ENCODE measurements at places on chromosomes 13 and 19. TPM values are rescaled to one million over a fixed set of nuclear protein-coding genes. Genes with fewer than 3 reads are reported as not detected.
A peak's percentile ranks its signal among the peaks of the same experiment; 100 is the strongest.

DNA sequence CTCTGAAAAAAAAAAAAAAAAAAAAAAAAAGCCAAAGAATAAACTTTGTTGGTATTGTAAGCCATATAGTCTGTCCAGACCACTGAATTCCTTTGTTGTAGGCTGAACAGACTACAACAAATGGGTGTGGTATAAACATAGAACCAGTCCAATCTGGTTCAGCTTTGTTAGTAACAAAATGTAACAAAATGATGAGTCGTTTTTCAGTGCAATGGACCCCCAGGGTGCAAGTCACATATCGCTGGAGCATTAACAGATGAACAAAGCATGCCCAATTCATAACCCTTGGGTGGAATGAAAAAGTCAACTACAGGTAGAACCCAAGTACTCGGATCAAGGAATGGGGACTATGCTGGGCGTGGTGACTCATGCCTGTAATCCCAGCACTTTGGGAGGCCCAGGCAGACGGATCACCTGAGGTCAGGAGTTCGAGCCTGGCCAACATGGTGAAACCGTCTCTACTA is 13.6 kb upstream of the FCHO1 start:
- DNase-seq = no peak

DNA sequence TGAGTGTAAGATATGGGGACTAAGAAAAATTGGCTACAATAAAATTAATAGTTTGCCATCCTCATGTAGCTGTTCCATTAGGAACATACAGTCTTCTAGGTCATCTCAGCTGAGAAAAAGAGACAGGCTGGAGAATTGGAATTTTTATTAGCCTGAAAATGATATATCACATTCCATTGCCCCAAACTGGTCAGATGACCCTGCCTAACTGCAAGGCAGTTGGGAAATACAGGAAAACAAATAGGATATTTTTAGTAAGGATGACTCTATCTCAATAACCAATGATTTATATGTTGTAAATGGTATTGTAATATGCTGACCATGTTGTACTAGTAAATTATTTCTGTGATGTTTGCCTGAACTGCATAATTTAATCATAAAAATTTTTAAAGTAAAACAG is 673.8 kb downstream of the PCDH9 start:
- DNase-seq = no peak

- DNase-seq = peak; percentile 98
These were observed at the start of gene SBNO2 for GRCh38 chr19:1173845-1174809. Gene SBNO2, minus strand, starts transcription at chr19:1174268. Its CDS starts 19,992 bp downstream, at chr19:1154276.

- DNase-seq = no peak
These were observed 329 bp upstream of the ZNF439 start for GRCh38 chr19:11848200-11848593.

- no peak for DNase-seq
These were observed 39.2 kb upstream of the TNFSF11 start for GRCh38 chr13:42534785-42535184.

- DNase-seq = no peak
These were observed 14.2 kb downstream of the TSHZ3 start for GRCh38 chr19:31334849-31335624.

DNA sequence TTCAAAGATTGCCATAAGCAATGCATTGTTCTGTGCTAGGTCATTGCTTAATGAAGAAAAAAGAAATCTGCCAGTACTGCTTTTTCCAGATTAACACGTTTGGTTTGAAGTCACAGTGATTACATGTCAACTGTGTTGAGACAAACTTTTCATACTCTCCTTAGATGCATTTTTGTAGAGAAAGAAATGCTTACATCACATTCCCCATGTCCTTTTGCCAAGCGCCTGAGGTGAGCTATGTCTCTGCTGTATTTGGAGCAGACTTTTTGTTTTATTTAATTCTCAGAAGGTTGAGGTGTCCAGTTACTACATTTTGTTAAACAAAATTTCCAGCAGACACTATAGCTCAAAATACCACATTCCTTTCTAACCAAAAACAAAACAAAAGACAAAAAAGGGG is 16.2 kb downstream of the LACC1 start:
- no peak for DNase-seq

DNA sequence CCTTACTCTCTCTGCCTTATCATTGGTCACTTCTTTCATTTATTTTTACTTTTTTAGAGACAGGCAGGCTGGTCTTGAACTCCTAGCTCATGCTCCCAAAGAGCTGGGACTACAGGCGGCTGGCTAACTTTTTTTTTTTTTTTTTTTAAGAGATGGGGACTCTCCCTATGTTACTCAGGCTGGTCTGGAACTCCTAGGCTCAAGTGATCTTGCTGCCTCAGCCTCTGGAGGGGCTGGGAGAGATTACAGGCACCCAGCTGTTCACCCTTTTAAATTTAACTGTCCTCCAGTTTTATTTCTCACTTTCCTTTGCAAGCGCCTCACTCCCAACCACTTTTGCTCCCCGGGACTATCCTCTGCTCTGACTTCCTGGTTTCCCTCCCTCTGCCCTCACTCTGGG is 5.6 kb upstream of the CLDN10 start:
- no peak for DNase-seq

- DNase-seq = peak; percentile 12
These were observed 2.2 kb downstream of the AKT2 start for GRCh38 chr19:40282920-40283319.

DNA sequence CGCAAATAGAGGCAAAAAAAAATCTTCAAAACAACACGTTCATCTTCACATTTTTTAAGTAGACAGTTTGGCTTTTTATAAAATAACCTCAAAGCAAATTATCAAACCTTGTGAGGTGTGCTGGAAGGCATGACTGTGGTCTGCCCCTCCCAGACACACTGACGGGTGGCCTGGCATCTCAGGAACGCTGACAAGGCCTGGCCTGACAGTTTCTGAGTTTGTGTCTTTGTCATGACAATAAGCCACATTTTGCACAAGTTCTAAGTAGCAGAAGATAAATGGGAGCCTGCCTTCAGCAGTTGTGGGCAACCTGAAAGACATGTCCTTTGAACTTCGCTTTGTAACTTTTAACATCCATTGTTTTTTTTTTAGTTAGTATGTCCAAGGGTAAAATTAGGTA is 38.5 kb downstream of the SOX21 start:
- DNase-seq = no peak

DNA sequence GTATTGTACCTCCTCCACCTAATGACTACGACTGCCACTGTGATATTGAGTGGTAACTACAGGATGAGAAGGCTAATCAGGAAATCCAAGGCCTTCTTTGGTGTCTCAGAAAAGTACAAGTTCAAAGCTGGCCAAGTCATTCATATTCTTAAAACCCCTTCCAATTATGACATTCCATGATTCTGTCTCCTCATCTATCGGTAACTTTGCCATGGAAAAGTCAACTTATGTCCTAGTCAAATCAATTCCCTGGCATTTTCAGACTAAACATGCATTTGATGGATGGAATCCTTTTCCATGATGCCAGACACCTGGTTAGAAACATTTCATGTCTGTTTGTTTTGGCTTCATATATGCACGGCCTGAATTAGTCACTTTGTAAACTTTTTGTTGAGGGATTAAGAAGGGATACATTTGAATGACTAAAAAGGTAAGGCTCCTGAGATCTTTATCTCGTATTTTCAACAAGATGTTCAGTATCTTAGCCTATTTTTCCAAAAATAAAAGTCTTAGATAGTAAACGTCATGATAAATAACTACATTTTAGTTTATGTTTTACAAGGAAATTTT is 186.5 kb downstream of the NHLRC3 start:
- no peak for DNase-seq

DNA sequence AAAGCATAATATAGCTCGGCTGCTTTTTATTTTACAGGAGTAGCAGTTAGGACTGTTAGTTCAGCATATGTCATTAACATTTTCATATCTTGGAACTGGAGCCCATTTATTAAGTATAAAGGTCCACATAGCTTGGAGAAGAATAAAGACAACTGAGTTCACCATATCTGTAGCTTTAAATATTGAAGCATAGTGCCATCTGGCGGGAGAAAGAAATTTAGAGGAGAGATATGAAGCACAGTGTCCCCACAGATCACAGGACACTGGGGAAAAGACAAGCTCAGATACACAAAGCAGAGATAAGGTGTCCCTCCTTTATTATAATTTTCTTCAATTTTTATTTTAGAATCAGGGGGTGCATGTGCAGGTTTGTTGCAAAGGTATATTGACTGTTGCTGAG is 104.7 kb upstream of the FREM2 start:
- no peak for DNase-seq

DNA sequence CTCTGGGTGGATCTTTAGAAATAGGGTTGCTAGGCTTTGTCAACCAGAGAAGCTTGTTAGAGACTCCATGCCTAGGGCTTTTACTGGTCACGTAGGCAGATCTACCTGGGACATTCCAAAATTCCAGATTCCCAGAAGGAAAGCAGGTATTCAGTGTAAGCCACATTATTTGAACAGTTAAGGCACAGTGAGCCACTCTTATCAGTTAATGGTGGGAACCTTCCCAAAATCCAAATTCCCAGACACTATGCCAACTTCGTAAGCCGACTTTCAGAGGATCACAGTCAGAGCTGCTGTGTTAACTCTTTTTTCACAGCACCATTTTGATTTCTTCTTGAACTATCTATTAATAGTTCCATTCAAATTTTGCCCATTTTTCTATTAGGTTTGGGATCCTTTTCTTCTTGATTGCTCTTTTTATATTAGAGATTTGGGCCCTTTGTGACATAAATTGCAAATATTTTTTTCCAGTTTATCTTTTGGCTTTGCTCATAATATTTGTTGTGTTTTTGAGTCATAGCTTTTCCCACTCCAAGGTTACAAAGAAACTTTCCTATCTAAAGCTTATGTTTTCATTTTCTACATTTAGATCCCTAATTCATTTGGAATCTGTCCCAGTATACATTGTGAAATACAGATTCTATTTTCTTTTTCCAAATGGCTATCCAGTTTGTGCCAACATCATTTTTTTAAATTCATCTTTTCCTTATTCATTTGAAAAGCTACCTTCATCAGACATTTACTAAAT is 77.3 kb downstream of the DHRS12 start:
- no peak for DNase-seq

- no peak for DNase-seq
These were observed 68.2 kb downstream of the RASL11A start for GRCh38 chr13:27338816-27339215.

- DNase-seq = no peak
These were observed 9.0 kb upstream of the SBK3 start for GRCh38 chr19:55554302-55554701.

DNA sequence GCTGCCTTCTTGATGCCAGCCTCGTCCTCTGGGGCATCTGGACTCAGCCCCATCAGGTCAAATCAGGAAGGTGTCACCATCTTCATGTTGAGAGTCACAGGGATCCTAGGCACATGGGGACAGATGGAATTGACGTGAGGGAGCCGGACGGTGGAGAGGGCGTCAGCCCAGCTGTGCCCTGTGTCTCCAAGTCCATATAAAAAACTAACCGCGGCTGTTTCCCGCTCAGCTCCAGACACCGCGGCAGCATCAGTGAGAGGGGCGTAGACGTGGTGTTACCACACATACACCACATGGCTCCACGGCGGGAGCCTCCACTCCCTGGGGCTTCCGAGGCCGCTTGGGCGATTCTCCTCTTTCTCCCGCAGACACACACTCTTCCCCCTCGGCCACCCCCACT is 5.6 kb upstream of the PRR36 start:
- no peak for DNase-seq

- DNase-seq = no peak
These were observed 2.3 kb upstream of the PROZ start for GRCh38 chr13:113155982-113156655.

- no peak for DNase-seq
These were observed 673 bp downstream of the SPATA13 start for GRCh38 chr13:24161010-24161775.

GRCh38 chr19:14142262-14143190 is 6.1 kb upstream of the ASF1B start:
- DNase-seq = no peak

DNA sequence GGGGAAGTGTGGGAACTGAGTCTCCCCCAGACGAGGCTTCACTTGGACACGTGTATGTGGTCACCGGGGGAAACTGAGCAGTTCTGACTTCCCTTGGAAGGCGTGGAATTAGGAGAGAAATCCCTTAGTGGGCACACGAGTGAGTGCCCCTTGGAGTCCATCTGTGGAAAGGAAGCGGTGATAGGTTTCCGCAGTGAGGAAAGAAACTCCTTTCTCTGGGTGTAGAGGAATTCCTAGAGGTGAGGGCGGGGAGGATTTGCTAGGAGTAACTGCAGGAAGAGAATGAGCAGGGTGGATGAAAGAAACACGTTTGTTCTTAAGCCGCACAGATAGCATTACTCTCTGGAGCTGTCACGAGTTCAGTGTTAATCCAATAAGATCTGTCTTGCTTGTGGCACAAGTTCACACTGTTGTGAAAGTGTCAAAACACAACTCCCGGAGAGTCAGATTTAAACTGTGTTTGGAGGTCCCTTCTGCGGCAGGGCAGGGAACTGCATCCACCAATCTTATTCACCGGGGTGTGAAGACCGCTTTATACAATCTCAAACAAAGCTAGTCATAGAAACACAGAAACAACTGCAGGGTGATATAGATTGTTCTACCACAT is 1.2 kb downstream of the KL start:
- DNase-seq = no peak

DNA sequence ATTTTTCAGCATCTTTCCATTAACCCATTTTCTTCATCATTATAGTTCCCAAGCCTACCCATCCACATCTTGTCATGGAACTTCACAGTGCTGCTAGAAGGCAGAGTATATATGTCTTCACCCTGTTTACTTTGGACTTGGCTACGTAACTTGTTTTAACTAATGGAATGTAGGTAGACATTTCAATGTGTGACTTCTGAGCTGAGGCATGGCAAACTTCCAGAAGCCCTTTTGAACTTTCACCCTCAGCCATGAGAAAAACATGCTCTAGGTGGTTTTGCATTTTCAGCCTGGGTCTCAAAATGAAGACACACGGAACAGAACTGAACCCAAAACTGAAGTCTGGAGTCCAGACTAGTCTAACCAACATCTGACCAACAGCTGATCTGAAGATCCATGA is 3.2 kb downstream of the TEX30 start:
- no peak for DNase-seq

- DNase-seq = no peak
These were observed 3.3 kb upstream of the IGFL2 start for GRCh38 chr19:46144756-46145155.

The KLK2 gene
- not detected for total RNA-seq

The CNFN gene
- total RNA-seq = 0.52 TPM

The TLE5 gene
- total RNA-seq = 424 TPM

The IFI30 gene
- 76.7 TPM for total RNA-seq

The DAND5 gene
- total RNA-seq = not detected

The CRX gene
- not detected for total RNA-seq

The EDNRB gene
- 32.6 TPM for total RNA-seq

The PLIN4 gene
- total RNA-seq = 21.4 TPM
